ENCODE measurements at places on chromosomes 5 and 9.

- DNase-seq, result no peak
Measured at GRCh38 chr9:14838701-14839100, 71.5 kb downstream of the FREM1 start.

DNA sequence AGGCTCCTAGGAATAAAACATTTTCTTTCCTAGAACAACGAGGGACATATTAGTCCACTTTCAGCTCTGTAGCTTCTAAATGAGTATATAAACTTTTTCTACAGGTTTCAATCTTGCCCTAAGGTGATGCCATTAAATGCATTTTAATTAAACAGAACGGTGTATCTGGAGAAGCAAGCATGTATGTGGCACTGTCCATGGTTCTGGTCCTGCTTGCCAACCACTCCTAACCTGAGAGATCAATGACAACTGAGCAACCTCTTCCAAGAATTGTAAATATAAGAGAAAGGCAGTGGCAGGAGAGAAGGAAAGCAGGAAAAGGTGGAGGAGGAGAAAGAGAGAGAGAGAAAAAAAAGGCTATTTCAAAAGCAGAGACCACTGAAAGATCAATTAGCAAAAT is 95.6 kb upstream of the SPOCK1 start:
- no peak for DNase-seq

DNA sequence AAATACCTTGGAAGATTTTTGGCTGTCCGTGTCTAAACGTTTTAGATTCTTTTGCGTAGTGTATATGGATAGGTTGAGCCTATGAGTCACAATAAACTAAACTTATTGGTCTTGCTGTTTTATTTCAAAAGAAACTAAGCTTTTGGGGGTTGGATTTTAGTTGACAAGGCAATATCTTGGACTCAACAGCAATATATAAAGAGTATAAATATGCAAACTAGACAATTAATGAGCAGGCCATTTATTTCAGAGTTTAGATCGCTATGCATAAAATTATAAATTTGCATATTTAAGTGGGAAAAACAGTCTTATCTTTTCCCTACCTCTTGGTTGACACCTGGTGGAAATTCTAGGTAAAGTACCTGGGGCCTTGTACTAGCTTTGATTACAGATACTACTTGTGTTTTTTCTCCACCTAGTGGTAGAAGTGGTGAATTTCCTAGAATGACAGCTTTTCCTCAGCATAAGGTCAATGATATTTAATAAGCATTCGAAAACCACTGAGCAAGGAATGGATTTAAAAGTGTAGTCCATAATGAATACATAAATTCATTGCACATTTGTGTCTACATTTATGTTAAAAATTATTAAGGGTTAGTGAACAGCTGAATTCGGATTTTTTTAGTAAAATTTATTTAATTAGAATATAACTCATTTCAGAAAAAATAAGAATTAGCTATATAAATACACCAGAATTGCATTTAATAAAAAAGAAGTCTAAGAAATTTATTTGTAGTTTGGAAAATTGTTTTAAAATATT is 1.7 kb upstream of the ARRDC3 start:
- peak; percentile 89 for DNase-seq

DNA sequence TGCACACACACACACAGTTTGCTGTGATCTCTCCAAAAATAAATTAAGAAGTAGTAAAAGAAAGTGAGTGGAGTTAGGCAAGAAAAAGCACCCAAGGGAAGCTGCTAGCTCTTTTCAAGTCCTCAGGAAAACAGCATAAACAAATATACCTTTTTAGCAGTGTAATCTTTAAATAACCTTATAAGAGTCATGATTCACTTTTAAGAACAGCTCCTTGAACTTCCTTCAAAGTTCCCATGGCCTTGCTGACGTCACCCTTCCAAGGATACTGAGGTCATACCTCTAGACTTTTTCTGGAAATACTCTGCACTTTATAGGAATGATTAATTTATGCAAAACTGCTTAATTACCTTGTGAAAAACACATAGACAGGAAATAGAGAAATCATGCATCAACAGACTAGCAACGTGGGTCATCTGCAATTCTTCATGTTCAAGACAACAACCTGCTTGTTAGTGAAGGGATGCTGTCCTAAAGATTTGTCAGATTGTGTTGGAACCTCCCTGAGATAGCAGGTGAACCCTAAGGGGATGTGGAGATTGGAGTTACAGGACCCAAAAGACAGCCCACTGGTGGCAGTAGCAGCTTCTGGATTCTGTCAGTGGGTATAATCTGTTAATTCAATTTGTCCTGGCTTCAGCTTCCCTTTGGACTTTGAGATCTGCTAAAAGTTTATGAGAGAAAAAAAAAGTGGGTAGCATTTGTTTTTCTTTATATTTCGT is 229.0 kb downstream of the ELAVL2 start:
- DNase-seq, result no peak

- no peak for DNase-seq
Measured at GRCh38 chr5:74587890-74588289, 52.6 kb downstream of the ENC1 start.

DNA sequence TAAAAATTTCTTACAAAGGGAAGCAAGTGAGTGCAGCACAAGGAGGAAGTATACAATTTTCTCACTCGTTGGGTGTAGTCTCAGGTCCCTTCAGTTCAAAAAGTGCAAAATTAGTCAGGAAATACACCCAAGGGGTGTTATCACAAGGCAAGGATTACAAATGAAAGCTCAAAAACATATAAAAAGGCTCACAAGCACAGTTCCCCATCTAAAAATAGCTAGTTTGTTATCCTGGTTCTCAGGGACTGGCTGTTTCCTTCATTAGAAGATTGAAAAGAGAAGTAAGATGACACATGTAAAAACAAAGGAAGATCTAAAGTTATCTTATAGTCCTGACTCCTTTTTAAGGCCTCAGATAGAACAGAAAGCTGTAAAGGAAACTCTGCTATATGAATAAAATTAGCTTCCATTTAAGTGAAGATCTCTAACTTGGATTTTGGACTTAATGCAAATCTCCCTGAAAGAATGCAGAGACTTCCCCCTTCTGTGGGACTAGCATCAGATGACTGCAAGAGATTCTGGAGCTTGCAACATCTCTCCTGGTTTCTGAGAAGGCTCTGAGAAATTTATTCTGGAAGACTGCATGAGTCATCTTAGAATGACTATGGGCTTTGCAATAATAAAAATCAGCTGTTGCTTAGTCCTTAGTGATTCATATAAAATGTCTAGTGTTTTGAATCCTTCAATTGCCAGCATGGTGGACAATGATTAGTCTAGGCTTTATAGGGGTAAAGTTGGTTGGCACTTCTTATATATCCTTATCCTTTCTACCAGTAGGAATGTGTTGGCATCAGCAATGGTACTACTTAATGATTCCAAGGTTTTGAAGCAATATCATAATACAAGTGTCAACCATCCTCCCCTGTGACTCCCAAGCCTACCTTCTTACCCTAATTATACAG is 25.4 kb downstream of the DAB2 start:
- DNase-seq, result peak; percentile 97

GRCh38 chr9:136297016-136297691 is 6.7 kb downstream of the CCDC187 start:
- DNase-seq, result no peak

- DNase-seq, result peak; percentile 82
Measured at GRCh38 chr9:13278368-13279246, 885 bp downstream of the MPDZ start.

- no peak for DNase-seq
Measured at GRCh38 chr5:147750065-147750464, 32.5 kb downstream of the JAKMIP2 start.

DNA sequence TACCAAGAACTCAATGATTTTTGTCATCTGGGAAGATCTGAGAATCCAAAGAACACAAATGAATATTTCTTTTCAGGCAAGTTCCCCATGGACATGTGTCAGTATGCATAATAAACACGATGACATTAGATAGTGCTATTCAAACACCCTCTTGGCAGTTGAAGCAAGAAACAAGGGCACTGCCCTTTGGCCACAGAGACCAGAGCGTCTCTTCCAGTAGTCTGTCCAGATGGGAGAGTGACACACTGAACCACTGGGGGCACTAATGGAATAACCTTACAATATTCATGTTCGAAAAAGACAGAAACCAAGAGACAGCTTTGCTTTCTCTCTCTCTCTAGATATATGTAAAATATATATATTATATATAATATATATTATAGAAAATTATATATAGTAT is 301.9 kb downstream of the CTNND2 start:
- no peak for DNase-seq

- DNase-seq, result no peak
Measured at GRCh38 chr9:78548670-78549069, 251.7 kb downstream of the PSAT1 start.

- DNase-seq, result no peak
Measured at GRCh38 chr5:24080046-24080445, 564.7 kb downstream of the CDH10 start.

- no peak for DNase-seq
Measured at GRCh38 chr5:157303667-157304327, 37.9 kb downstream of the CYFIP2 start.

- DNase-seq, result peak; percentile 14
Measured at GRCh38 chr5:42250-42649, 49.7 kb upstream of the PLEKHG4B start.

DNA sequence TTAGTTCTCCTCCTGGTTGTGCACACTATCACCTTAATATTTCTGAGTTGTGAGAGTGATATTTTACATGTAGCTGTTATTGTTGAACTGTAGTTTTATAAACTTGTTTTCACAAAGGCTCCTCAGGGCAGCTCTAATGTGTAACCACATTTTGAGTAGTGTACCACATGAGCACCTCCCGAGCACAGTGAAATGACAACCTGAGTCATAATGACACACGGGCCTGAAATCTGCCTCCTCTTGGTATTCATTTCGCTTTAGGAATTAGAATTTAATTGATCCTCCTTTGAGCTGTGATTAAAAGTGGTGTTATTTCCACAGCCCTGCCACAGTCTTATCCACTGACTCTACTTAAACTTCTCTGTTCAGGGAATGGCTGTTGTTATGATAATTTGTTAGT is 7.9 kb downstream of the MTRR start:
- peak; percentile 56 for DNase-seq

- no peak for DNase-seq
Measured at GRCh38 chr5:206927-207536, 10.9 kb downstream of the CCDC127 start.

- DNase-seq, result peak; percentile 15
Measured at GRCh38 chr9:110241260-110241857, 14.9 kb downstream of the TXN start.

DNA sequence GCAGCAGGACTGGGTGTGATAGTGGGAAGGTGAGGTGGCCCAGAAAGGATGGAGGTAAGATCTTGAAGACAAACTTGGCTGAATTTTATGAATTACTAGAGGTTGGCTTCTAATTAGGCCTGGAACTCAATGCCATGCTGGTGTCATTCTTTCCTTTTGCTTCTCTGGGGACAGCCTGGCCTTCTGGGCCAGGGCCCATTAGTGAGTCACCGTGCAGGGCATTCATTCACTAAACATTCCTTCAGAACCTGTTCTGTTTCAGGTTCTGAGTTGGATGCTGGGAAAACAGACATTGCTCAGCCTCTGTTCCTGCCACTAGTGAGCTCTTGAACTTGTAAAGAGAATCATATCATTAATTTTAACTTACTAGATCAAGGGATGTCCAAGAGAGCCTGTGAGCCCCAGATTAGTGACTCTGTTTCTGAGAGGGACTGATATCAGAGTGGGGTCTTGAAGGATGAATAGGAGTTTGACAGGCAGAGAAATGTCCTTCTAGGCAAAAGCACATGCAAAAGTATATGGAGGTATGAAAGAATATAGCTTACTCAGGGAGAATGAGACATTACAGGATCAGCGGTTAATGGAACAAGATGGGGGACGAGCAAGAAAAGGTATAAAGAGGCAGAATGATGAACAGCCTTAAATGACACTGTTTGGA is 66.5 kb downstream of the LHX2 start:
- peak; percentile 33 for DNase-seq

DNA sequence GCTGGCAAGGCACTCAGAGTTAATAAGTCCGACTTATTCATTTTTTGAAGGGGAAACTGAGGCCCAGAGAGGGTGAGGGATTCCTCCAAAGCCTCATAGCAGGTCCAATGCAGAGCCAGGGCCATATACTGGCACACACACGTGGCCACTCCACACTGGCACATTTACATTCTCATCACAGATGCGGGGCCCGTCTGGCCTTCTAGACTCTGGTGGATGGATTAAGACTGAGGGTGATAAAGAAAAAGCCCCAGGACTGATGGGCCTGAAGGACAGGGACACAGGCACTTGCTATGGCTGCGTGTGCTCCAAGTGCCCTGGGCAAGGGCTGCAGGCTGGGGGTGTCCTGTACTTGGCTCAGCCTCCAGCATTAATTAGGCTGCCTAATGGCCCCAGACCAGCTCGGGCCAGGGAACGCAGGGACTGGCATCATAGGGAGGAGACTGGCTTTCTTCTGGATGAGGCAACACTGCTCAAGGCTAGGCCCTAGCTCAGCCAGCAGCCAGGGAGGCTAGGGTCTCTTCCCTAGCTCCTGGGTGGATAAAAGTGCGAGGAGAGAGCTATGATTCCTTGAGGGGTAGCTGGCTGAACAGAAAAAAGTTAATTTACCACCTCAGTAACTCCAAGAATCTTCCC is 28.5 kb upstream of the CSF1R start:
- DNase-seq, result no peak

DNA sequence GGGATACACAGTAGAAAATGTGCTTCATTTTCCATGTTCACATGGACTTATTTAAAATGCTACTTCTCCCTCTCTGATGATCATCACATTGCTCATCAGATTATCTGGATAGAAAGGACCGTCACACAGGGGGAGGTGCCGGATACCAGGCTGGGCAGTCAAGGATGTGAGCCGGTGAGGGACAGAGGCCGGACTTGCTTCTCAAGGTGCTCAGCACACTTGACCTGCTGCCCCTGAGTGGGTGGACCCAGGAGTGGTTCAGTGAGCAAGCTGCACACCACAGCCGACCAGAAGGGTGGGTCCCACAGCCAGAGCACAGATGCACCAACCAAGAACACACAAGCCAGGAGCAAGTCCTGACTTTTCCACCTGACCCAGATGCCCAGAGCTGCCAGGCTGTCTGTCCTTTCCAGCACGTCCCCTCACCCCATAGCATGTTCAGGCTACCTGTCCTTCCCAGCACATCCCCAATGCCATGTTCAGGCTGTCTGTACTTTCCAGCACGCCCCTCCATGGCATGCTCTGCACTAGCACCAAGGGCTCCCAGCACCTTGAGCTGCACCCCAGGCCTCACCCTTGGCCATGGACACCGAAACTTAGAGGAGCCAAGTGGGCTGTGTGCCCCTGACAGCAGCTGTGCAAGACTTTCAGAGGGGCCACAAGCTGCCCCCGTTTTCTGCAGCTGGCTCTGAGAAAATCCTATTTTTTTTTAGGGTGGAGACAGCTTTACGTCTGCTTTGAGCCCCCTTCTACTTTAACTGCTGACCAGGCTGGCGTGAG is 77.8 kb downstream of the SECISBP2 start:
- no peak for DNase-seq

DNA sequence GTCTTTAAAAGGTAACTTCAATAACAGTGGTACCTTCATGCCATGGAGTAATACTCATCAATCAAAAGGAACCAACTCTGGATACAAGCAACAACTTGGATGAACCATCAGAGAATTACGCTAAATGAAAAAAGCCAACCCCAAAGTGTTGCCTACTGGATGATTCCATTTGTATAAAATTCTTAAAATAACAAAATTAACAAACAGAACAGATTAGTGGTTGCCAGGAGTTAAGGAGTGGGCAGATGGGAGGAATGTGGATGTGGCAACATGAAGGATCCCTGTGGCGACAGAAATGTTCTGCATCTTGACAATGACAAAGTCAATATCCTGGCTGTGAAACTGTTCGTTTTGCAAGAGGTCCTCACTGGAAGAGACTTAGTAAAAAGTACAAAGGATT is 50.5 kb downstream of the SPTLC1 start:
- peak; percentile 70 for DNase-seq

All from AG10803 (cell line).